ENCODE measurements at places on chromosomes 6 and 20. TPM values are rescaled to one million over a fixed set of nuclear protein-coding genes. Genes with fewer than 3 reads are reported as not detected.
A peak's percentile ranks its signal among the peaks of the same experiment; 100 is the strongest.

- H3K4me3 ChIP-seq, result no peak overlapping the region
- H3K27ac ChIP-seq, result no peak overlapping the region
- H3K27me3 ChIP-seq, result no peaks in the 10 kb centered on the region
- H3K36me3 ChIP-seq, result no peaks in the 10 kb centered on the region
- no peak for DNase-seq
- no peaks in the 10 kb centered on the region for H3K4me1 ChIP-seq
Observed at GRCh38 chr6:101845172-101845571, 451.7 kb downstream of the GRIK2 start.

DNA sequence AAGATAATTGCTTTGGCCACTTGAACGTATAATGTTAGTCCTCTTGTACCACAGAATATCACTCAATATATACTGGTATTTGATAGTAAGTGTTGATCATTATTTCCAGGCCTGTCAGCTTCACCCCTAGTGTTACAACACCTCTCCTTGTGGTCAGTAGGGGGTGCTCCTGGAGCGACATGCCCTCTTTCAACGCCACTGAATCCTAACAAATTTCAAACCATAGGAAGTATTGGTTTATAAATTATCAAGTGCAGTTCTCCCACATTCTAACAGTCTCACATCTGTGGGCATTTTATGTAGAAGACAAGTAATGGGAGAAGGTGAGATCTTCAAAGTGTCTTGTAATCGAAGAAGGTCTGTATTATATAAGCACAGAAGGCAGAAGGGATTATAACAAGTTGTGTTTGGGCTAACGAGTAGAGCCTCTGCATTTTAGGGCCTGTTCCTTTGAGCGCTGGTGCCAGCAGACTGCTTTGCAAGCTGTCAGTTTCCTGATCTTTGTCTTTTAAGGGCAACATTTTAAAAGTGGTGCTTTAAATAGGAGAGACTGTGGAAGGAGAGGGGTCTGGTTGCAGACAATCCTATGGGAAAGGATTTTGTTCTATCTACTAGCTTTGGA, 57.1 kb upstream of the CEP162 start:
- H3K4me1 ChIP-seq, result no peaks in the 10 kb centered on the region
- H3K27me3 ChIP-seq, result no peaks in the 10 kb centered on the region
- no peak overlapping the region for H3K27ac ChIP-seq
- H3K36me3 ChIP-seq, result no peaks in the 10 kb centered on the region

Gene CALHM4
- total RNA-seq, result not detected

Gene BTN1A1
- total RNA-seq, result not detected

DNA sequence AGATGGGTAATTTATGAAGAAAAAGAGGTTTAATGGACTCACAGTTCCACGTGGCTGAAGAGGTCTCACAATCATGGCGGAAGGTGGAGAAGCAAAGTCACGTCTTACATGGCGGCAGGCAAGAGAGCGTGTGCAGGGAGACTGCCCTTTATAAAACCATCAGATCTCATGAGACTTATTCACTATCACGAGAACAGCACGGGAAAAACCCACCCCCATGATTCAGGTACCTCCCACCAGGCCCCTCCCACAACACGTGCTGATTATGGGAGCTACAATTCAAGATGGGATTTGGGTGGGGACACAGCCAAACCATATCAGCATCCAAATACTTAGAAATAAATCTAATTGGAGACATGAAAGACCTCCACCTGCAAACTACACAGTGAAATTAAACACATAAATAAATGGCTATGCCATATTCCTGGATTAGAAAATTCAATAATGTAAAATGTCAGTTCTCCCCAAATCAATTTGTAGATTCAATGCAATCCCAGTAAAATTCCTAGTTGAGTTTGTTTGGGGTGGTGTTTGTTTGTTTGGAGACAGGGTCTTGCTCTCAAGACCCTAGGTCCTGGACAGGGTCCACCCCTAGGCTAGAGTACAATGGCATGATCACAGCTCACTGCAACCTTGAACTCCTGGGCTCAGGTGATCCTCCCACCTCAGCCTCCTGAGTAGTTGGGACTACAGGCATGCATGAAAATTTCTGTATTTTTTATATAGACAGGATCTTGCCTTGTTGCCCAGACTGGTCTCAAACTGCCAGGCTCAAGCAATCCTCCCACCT, 101.6 kb downstream of the TAF4 start:
- no peak overlapping the region for H3K4me3 ChIP-seq
- H3K27ac ChIP-seq, result no peak overlapping the region
- no peak for DNase-seq
- no peaks in the 10 kb centered on the region for H3K36me3 ChIP-seq
- H3K27me3 ChIP-seq, result no peaks in the 10 kb centered on the region
- H3K4me1 ChIP-seq, result no peaks in the 10 kb centered on the region

DNA sequence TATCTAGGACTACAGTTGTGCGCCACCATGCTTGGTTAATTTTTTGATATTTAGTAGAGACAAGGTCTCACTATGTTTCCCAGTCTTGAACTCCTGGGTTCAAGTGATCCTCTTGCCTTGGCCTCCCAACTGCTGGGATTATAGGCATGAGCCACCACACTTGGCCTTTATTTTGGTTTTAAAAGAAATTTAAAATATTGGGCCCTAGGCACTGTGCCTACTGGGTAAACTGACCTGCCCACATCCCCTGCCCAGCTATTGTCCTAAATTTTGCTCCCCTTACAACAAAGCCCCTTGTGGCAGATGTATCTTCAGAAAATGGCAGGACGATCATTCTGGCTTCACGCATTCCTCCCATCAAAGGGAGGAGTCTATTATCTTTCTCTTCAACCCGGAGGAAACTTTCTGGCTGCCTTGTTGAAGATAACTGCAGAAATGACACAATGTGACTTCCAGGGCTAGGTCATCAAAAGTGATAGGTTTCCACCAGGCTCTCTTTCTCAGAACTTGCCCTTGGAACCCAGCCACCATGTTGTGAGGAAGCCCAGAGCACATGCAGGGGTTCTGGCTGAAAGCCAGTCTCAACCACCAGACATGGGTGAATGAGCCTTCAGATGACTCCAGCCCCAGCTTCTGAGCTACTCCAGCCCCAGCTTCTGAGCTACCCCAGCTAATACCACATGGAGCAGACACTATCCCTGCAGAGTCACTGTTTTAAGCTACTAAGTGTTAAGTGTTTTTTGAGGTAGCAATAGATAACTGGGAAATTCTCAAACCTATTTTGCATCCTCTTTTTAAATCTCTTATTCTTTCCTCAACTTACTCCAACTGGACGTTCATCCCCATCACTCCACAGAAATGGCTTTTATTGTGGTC, 4.6 kb upstream of the GUCA1B start:
- H3K36me3 ChIP-seq, result no peaks in the 10 kb centered on the region
- H3K27ac ChIP-seq, result no peak overlapping the region
- H3K4me3 ChIP-seq, result no peak overlapping the region

Gene APCDD1L
- total RNA-seq, result 0.16 TPM

DNA sequence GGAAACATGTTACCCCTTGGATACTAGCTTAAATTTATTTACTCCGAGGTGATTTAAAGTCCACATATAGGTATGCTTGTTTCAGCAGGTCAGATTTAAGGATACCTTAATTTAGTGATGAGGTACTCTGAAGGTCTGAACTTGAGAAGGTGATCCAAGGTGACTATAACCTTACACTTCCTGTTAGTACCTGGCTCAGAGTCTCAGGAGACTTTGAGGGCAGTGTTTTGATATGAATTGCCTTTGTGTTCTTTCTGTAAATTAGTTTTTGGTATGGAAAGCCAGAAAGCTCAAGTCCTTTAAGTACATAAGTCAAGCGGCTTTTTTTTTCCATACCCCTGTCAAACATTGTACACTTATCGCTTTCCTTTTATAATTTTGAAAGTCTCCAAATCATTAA, 489.0 kb downstream of the CDKAL1 start:
- H3K4me3 ChIP-seq, result no peak overlapping the region
- H3K27ac ChIP-seq, result no peak overlapping the region
- no peaks in the 10 kb centered on the region for H3K36me3 ChIP-seq

Gene BPIFB1
- total RNA-seq, result not detected

DNA sequence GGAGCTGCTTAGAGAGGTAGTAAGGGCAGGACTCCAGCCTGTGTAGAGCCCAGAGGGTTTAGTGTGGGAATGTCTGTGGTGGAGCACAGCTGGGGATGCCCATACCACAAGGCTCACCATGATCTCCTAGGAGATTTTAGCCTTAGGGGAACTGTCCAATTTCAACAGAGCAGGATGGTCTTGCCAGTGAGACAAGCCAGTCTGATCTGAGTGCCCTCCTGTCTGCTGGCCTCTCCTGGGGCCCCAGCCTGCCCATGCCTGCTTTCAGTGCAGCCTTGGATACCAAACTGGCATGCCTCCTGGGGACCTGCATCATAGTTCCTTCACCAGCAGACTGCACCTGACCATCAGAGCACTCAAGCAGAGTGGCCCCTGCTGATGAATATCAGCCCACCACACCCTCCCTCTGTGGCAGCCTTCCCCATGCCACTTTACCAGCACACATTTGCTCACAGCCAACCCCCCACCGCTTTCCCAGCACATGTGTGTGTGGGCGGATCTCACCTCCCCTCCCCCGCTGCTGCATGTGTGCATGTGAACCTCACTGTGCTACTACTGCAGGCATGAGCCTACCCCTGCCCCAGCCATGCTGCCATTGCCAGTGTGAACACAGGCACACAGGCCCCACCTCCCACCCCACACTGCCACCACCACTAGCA, 7.9 kb upstream of the TREM1 start:
- no peak overlapping the region for H3K4me3 ChIP-seq
- H3K27me3 ChIP-seq, result no peaks in the 10 kb centered on the region
- H3K27ac ChIP-seq, result no peak overlapping the region
- no peaks in the 10 kb centered on the region for H3K36me3 ChIP-seq

Gene SPTLC3
- total RNA-seq, result 6.6 TPM

DNA sequence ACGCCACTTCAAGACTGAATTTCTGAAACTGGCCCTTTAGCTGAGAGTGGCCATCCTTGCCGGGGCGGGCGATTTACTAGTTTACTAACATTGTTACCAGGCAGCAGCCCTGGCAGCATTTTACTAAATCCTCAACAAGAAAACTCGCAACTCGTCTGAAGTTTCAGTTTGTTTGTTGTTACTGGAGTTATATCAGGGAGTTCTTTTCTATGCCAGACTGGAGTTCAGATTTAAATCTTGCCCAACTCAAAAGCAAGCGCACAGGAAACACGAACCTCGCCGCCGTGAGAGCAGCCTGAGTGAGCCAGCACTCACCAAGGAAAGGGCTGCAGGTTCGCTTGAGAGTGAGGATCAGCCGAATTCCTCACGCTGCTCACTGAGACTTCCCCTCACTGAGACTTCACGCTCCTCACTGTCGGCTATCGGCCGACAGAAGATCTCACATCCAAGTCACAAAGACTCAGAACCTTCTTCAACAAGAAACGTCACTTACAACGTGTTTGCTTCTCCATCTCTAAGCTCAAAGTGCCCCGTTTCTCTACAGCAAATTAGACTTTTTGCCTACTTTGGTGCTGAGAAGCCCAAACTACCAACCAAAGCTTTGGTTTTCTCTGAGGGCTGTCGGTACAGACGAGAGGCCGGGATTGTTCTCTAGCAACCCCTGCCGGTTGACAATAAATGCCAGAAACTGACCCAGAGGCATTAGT, 78.9 kb downstream of the OLIG3 start:
- DNase-seq, result peak; percentile 27
- no peaks in the 10 kb centered on the region for H3K36me3 ChIP-seq
- no peaks in the 10 kb centered on the region for H3K4me1 ChIP-seq
- H3K27me3 ChIP-seq, result no peaks in the 10 kb centered on the region
- no peak overlapping the region for H3K27ac ChIP-seq
- H3K4me3 ChIP-seq, result peak overlapping the region; percentile 14

Gene BRD2
- total RNA-seq, result 50.5 TPM

Gene TUBB2B
- total RNA-seq, result 17.6 TPM

GRCh38 chr6:138590796-138591709, 91.8 kb upstream of the NHSL1 start:
- H3K36me3 ChIP-seq, result no peaks in the 10 kb centered on the region
- peak; percentile 47 for DNase-seq
- H3K27me3 ChIP-seq, result no peaks in the 10 kb centered on the region
- no peak overlapping the region for H3K27ac ChIP-seq
- H3K4me3 ChIP-seq, result no peak overlapping the region

DNA sequence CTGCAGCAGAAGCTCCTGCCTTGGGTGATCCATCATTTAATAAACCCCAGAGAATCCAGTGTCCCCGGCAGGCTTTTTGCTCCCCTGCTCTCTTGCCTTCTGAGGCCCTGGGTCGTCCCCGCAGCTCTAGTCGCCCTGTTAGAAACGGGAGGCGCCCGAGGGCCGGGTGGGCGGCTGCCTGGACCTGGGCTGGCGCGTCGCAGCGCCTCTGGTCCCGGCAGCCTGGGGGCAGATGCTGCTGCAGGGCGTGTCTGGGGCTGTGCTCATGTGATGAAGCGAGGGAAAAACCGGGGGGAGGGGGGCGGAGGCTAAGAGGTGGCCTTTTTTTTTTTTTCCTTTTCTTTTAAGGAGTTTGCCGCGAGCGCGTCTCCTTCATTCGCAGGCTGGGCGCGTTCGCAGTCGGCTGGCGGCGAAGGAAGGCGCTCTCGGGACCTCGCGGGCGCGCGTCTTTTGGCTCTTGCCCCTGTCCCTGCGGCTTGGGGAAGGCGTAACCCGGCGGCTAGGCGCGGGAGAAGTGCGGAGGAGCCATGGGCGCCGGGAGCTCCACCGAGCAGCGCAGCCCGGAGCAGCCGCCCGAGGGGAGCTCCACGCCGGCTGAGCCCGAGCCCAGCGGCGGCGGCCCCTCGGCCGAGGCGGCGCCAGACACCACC, 394 bp downstream of the AKAP12 start:
- H3K4me1 ChIP-seq, result peaks cover 6% of the 10 kb centered on the region
- no peaks in the 10 kb centered on the region for H3K36me3 ChIP-seq
- H3K27me3 ChIP-seq, result no peaks in the 10 kb centered on the region
- peak; percentile 22 for DNase-seq
- peak overlapping the region; percentile 34 for H3K4me3 ChIP-seq

DNA sequence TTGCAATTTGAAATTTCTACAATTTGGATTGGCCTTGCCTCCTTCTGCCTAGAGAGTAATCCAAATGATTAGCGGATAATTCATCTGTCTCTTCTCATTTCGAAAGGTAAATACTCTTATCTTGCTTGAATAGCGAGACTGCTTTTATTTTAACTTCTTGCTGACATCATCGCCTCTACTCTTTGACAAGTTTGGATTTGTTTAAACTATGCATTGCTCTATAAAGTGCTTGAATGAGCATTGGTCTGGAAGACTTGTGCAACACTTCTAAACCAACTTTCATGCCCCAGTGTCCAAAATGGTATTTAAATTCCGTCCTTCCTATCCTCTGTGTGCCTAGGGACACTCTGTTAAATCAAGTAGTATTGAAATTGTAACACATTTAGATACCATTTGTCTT, 384.1 kb upstream of the SLC35B3 start:
- no peaks in the 10 kb centered on the region for H3K4me1 ChIP-seq
- DNase-seq, result no peak
- no peaks in the 10 kb centered on the region for H3K27me3 ChIP-seq
- no peak overlapping the region for H3K27ac ChIP-seq
- no peak overlapping the region for H3K4me3 ChIP-seq
- H3K36me3 ChIP-seq, result no peaks in the 10 kb centered on the region

Gene TMEM74B
- total RNA-seq, result 1.6 TPM

- no peak for DNase-seq
- H3K27me3 ChIP-seq, result no peaks in the 10 kb centered on the region
- H3K36me3 ChIP-seq, result no peaks in the 10 kb centered on the region
- no peak overlapping the region for H3K4me3 ChIP-seq
- H3K4me1 ChIP-seq, result no peaks in the 10 kb centered on the region
- H3K27ac ChIP-seq, result no peak overlapping the region
Observed at GRCh38 chr20:1033751-1034414, 31.8 kb upstream of the RSPO4 start.

Data from pancreas (tissue), 10 donors.